ENCODE measurements at places on chromosomes 11 and 22.

- DNase-seq, result no peak
Observed at GRCh38 chr11:13033760-13034533, 24.8 kb downstream of the RASSF10 start.

- DNase-seq, result peak; percentile 12
Observed at GRCh38 chr22:40534379-40535188, 101.9 kb downstream of the MRTFA start.

DNA sequence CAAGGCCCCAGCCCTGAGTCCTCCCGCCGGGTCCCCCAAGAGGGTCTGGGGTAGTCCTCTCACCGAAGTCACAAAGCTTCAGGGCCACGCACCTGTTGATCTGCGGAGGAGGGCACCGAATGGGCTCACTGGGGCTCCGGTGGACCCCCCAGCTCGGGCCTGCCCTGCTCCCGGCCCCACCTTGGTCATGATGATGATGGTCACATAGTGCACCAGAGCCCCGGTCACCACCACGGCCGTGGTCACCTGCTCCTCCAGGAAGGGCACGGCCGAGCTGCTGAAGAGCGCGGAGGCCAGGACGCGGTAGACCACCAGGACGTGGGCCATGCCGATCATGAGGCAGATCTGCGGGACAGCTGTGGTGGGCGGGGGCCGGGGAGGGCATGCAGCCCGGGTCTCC is 13.5 kb upstream of the SIGIRR start:
- DNase-seq, result no peak

GRCh38 chr11:57294225-57295131 is 30.3 kb downstream of the TNKS1BP1 start:
- no peak for DNase-seq

- no peak for DNase-seq
Observed at GRCh38 chr22:35103761-35104160, 37.8 kb downstream of the ISX start.

DNA sequence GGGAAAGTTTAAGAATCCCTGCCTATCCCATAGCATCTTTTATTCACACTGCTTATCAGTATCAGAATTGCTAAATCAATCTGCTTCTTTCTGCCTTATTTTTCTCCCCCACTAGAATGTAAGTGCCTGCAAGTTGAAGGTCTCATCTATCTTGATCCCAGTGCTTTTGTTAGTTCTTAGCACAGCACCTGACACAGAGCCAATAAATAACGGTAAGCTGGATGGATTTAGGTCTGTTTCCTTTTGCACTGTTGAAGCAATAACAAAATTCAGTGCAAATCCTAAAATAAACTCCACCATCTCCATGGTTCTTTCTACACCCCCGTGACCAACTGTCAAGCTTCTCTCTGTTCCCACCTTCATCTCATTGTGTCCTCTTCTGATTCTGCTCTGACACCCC is 36.7 kb upstream of the CD44 start:
- DNase-seq, result no peak

DNA sequence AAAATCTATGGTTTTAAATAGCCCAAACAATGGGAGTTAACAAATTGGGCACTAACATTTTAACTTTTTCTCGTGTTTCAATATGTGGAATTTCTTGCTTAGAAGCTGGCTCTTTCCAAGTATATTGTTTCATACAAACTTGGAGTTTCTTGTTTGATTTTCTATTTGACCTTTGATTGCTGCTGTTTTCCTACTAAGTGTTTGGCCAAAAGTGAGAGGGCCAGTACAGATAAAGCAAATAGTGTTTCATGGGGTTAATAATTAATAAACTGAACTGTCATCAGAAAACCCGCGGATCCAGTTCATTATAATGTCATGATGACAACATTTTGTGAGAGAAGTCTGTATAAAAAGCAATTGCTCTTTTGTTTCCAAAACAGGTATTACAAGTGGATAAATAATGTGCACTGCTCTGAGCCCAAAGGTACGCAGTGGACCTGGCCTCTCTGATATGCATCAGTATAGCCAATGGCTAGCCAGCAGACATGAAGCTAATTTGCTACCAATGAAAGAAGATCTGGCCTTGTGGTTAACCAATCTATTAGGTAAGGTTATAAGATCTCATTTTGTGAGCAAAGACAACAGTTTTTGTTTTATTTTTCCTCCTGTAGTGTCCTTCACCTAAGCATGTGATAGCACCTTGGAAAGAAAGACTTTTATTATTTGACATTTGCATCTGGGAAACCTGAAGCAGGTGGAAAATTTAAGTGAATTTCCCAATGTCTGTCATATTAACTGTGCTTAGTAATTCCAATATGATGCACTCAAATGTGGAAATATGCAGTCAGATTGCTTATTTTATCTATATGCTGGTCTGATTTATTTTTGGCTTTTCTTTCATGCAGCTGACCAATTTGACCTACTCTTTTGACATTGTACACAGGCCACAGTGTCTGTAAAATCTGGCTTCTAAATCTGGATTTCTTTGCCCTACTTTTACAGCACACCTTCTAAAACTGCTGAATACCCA is 8.3 kb downstream of the GAS2 start:
- DNase-seq, result no peak

GRCh38 chr22:38317122-38317994 is at the start of gene CSNK1E:
Gene CSNK1E, minus strand, starts transcription at chr22:38317433. Its CDS starts 3,276 bp downstream, at chr22:38314157.
- peak; percentile 67 for DNase-seq

GRCh38 chr11:20647976-20648565 is 21.3 kb upstream of the NELL1 start:
- DNase-seq, result peak; percentile 48

- no peak for DNase-seq
Observed at GRCh38 chr11:5368502-5369043, 15.0 kb upstream of the OR51M1 start.

DNA sequence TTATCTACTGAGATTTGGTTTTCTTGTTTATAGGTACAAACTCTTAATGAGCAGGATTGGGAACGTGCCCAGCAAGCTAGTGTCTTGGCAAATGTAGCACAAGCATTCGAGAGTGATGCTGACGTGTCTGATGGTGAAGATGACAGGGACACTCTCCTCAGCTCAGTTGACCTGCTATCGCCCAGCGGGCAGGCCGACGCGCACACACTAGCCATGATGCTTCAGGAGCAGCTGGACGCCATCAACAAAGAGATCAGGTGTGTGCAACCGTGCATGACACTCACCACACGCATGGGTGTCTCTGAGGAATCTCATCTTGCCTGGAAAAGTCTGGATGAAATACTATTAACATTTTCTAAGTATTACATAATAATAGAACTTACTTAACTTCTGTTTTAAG is 54.7 kb upstream of the CTTN start:
- DNase-seq, result no peak

DNA sequence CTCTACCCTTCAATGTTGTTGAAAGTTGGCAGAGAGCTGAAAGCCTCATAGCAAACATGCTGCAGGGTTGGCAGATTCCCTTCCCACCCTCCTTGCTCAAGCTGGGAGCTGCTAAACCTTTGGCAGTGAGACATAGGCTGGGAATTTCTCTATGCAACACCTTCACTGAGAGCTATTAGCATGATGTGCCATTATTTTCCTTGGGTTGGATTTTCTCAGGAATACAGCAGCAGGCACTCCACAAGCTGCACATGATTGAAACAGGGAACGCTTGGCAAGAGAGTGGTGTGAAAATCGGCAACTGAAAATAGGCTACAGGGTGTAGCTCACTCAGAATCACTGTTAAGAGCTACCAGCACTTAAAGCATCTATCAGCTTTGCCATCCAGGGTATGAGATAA is 9.6 kb upstream of the ALKBH3 start:
- no peak for DNase-seq
